ENCODE measurements at places on chromosomes 6 and 20.
A peak's percentile ranks its signal among the peaks of the same experiment; 100 is the strongest.

DNA sequence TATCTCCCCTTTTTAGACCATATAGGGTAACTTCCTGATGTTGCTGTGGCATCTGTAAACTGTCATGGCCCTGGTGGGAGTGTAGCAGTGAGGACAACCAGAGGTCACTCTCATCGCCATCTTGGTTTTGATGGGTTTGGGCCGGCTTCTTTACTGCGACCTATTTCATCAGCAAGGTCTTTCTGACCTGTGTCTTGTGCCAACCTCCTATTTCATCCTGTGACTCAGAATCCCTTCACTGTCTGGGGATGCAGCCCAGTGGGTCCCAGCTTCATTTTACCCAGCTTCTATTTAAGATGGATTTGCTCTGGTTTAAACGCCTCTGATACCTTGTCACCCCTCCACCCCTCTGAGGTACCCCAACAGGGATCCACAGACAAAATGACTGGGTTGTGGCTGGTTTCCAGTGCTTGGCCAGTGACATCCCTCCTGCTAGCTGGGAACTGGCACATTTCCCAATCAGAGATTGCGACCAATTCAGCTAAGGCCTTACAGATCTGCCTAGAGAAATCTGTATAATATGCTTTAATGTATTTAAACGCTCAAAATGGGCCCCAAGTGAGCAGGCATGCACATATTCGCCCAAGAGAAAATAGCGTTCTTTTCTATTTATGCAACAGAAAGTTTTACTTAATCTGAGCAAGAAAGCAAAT is 315.6 kb upstream of the QKI start:
- no peak for DNase-seq

DNA sequence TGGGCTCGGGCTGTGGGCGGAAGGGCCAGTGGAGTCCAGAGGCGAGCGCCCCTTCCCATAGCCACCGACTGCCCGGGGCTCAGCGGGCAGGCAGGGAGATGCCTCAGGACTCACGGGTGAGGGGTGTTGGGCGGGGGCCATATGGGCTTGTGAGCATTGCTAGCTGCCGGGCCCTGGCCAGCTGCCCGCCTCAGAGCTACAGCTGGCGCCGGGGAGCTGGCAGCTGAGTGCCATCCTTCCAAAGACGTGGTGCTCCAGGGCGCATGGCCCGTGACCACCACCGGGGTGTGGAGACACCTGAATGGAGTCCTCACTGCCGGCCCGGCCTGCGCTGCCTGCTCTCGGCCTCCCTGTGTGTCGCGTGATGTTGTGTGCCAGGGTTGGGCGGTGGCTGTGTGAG is 10.6 kb upstream of the RBBP8NL start:
- DNase-seq: no peak

DNA sequence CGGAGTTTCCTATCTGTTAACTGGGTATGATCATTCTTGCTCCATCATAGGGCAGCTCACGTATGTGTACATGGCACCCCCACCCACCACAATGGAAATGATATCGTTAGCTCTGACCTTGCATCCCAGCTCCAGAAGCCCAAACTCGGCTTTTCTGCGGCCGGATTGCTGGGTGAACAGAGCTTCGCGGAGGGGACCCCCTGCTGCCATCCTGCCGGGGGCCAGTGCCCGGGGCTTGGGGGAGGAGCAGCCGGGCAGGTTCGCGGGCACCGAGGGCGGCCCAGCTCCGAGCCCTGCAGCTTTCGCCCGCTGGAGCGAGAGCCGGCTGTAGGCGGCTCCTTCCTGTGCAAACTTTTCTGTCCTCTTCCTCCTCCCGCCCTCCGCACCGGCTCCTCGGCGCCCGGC is 24.9 kb upstream of the FUCA2 start:
- no peak for DNase-seq

DNA sequence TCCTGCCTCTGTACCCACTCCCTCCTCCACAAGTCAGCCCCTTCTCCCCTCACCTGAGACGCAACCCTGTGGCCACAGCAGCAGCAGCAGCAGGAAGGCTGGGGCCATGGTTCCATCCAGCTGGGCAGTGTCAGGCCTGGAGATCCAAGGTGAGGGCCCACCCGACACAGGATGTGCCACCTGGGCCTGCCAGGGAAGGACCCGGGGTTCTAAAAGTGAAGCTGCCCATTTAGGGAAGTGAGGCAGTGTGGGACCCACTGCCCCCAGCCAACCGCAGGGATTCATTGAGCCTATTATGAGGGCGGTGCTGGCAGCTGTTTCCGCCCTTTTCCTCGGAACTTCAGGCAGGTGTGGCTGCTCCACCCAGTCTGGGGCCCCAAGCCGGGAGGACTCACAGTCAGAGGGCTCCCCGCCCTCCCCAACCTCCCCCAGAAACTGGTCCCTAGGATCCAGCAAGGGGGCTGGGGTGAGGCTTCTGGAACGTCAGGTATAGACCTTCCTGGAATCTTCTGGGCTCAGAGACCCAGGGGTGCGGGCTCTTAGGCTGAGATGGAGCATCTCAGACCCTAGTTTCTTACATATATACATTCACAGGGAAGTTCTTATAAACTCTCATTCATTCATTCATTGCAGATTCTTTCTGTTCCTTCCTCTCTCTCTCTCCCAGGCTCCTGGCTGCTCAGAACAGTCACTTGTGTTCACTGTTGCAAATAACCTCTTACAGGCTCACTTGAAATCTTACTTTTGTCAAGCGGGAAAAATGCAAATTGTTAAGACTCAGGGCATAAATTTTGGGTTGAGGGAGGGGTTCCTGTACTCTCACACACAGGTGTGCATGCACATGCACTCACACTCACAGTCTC is at the start of gene TREML2:
TSS of gene TREML2 (minus strand) at position 249 of the 863 bp plus-strand sequence. CDS start at position 108, 141 bp downstream.
- no peak for DNase-seq

DNA sequence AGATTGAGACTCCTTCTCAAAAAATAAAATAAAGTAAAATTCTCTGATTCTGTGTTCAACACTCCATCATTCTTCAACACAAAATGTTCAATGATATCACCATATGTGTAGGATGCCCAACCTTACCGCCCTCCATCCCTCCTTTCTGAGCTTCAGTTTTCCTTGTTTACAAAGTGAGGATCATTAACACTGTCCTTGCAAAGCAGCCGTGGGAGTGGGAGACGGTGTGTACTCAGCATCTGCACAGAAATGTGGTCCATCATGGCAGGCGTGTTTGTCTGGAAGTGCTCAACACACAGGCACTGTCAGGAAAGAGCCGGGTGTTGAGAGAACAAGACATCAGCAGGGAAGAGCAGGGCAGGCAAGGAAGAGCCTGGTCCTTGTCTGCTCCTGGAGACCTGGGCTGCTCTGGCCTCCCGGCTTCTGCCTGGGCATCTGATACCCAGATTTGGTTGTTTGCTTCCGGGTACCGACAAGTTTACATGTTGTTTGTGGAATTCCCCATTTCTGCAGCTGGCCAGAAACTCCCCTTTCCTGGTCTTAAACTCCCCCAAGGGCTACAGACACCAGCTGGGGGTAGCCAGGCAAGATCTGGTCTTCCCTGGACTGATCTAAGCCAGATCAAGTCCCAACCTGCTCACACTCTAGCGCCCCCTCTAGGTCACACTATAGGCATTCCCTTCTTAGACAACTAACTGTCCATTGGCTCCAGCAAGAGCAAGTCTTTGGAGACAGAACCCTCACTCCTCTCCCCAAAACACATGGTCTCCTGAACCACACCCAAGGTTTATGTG is 26.7 kb upstream of the TTPAL start:
- no peak for DNase-seq

DNA sequence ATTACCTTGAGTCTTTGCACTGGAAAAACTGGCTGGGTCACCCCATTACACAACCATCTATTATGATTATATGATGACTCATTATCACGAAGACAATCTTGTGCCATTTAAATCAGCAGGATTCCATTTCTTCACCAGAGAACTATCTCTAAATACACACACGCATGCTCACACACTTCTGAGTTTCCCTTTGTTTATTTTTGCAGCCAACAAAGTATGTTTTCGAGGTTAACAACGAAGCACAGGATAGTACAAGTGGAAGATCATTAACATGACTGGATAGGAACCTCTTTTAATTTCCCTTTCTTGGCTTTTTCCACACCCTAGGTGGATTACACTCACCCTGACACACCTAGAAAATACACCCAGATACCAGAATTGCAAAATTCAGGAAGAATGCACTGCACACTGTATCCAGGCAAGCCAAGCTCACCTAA is 18.9 kb downstream of the PERP start:
- peak; percentile 75 for DNase-seq

DNA sequence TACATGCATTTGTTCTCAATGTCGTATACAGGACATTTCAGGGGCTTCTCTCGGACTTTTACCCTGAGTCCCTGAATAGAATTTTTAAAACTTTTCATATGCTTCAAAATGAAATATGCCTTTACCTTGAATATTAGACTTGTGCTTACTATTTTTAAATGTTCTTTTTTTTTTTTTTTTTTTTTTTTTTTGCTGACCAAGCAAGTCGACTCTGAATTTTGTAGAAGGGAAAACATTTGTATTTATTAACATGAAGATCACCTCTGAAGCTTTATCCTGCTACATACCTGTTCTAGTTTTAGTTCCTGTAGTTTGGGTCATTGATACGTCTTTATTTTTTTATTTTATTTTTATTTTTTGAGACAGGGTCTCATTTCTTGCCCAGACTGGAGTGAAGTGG is 39.7 kb upstream of the SAYSD1 start:
- DNase-seq: no peak

DNA sequence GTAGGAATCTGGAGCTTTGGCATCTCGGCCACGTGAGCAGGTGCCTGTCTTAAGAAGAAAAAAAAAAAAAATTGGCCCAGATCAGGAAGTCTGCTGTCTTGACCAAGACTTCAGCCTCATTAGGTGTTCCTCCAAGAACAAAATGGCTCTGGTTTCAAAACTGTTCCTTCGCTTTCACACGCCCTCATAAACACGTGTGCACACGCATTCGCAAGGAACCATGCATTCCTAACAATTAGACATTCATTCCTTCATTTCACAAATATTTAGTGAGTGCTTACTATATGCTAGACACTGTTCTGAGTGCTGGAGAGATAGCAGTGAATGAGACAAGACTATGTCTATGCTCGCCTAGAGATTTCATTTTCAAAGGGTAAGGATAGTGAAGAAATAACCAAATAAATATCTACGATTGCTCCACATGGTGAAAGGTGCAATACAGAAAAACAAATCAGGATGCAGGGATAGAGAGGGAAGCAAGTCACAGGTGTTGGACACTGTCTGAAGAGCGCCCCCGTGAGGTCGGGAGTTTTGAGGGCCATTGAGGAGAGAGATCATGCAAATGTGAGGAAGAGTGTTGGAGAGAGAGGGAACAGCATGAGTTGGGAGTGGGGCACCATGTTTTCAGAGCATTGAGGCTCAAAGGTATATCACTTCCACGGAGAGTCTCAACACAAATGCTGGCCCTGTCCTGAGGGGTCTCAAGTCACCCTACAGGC is 53.3 kb downstream of the CCDC170 start:
- DNase-seq: no peak

- no peak for DNase-seq
These were observed 51.2 kb downstream of the BMP6 start for GRCh38 chr6:7777074-7777473.

DNA sequence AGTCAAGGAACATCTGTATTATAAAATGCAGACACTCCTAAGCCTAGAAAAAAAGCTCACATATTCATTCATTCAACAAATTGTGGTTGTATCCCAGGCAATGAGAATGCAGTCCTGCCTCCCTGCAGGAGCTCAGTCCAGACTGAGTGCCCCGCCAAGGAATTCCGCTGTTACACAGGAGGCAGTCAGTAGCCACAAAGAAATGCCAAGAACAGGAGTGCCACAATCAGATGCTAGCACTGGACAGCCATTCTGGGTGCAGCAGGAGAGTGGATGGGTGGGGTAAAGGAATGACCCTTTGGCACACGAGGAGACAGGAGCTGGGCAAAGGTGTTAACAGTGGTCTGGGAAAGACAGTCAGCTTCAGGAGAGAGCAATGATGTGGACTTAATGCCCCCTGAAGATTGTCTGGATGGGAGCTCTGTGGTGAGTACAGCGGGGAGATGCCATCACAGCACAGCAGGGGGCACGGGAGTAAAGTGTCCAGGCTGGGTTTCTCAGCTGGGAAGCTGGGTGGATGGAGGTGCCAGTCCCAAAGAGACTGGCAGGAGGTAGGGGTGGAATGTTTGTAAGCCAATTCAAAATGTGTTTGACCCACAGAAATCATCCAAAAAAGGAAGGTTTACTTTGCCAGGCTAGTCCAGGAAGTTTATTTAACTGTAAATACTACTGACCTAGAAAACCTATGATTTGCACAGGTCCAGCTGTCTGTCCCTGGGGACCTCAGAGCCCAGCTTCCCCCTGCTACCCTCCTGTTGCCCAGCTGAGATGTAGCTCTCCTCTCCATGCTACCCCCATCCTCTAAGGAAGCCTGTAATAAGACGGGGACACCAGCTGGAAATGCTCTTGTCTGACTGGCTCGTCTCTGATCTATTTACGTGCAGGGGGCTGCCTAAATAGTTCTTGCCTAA is 84.1 kb downstream of the SLC23A2 start:
- DNase-seq: no peak

GRCh38 chr6:10258341-10258740 is 156.5 kb downstream of the TFAP2A start:
- no peak for DNase-seq

GRCh38 chr6:128456510-128457230 is 63.7 kb downstream of the PTPRK start:
- no peak for DNase-seq

DNA sequence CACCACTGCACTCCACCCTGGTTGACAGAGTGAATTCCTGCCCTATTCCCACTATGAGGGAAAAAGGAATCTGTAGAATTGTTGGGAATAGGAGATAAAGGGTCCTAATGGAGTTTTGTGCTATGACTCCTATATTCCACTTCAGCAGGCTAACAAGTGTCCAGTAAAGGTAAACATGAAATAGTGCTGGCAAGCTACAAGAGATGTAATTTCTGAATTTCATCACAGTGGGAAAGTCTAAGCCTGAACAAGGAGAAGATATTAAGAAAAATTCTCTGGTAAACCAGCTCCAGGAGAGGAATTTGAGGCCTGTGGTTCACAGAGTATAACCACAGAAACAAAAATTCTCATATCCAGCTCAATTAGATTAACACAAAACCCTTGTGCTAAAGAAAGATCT is 10.3 kb upstream of the C6orf58 start:
- DNase-seq: no peak

- no peak for DNase-seq
These were observed 28.1 kb downstream of the HM13 start for GRCh38 chr20:31542201-31542842.

- DNase-seq: no peak
These were observed 4.1 kb upstream of the GFOD1 start for GRCh38 chr6:13491538-13491937.

DNA sequence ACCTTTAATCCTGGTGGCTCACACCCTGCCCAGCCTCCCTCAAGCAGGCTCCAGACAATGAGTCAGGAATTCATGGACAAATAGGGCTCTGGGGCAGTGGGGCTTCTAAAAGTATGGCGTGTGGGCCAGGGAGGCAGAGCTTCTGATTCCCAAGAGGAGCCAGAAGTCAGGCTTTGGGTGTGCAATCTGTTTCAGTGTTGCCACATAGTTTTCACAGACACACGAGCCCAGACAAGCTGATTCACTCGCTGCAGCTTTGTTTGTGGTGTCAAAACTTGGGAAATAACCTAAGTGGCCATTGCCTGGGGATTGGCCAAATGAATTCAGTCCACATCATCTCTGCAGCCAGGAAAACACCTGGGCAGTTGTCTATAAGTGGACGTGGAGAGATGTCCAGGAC is 9.2 kb downstream of the PEDS1 start:
- DNase-seq: peak; percentile 67

GRCh38 chr6:32973144-32974015 is 5.0 kb downstream of the BRD2 start:
- no peak for DNase-seq

- DNase-seq: no peak
These were observed 107.8 kb upstream of the HS3ST5 start for GRCh38 chr6:114450631-114451030.
